Central memory CD4-positive, alpha-beta T cell (primary cell): ENCODE measurements at places on chromosomes 7 and 10.

GRCh38 chr10:69051303-69051702 is 36.6 kb upstream of the SRGN start:
- DNase-seq, result no peak

- DNase-seq, result no peak
These were observed 54.4 kb downstream of the PROSER2 start for GRCh38 chr10:11877591-11877905.

DNA sequence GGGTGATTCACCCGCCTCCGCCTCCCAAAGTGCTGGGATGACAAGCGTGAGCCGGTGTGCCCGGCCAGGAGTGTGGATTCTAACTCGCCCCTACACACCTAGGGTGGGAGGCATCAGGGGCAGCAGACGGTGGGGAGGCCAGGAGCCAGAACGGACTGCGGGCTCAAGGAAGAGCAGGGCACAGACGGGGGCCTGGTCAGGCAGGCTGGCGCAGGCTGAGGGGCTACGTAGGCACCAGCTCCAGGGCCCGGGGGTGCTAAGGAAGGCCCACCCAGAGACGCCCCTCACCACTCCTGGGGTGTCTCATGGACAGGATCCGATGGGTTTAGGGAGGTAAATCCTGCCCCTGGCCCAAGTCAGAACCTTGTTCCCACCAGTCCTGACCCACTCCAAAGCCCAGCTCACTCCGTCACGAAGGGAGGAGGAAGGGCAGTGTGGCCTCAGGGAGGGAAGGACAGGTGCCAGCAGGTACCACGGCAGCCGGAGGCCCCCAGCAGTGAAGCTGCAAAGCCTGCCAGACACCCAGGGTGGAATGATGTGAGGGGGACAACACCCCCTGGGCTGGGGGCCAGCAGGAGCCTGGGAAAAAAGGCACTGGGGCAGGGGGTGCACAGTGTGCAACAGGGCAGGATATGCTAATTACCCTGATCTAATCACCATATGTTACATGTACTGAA is 251.4 kb downstream of the MAD1L1 start:
- no peak for DNase-seq

DNA sequence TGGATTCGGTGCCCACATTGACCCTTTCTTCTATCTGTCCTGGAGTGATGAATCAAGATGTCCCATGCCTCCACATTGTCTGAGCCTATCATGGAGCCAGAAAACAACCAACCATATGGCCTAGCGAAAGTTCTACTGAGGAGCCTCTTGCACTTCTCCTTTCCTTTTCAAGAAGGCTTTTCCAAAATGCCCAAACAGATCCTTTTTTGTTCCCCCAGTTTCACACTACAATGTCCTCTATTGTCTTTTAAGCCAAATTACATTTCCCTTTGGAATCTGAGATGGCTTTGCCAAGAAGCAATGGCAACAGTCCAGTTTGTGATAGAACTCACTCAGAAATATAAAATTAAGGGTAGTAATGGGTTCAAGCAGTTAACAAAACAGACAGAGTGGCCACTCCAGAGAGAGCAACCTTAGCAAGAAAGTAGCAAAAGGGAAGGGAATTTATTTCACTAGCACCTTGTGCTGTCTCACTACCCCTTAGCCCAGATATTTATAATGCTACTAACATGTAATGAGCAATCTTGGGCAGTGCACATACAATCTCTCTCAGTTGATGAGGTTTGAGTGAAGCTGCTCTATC is 194.6 kb upstream of the PDE1C start:
- DNase-seq, result no peak

GRCh38 chr10:93742633-93743349 is 14.9 kb upstream of the LGI1 start:
- no peak for DNase-seq

- no peak for DNase-seq
These were observed 2.2 kb upstream of the CCDC3 start for GRCh38 chr10:13003759-13004158.

- no peak for DNase-seq
These were observed 83.3 kb downstream of the SLIT1 start for GRCh38 chr10:97102441-97102840.

DNA sequence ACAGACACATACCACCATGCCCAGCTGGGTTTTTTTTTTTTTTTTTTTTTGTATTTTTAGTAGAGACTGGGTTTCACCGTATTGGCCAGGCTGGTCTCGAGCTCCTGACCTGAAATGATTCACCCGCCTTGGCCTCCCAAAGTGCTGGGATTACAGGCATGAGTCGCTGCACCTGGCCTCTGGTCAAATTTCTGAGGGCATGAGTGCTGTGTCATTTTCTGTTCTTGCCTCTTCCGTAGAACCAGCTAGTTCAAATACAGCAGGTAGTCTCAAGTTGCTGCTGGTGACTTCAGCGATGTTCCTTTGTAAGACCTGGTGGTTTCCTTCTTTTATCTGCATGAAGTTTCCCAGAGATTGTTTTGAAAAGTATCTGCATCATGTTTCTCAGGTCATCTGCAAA is 134.8 kb upstream of the SHH start:
- no peak for DNase-seq

- DNase-seq, result no peak
These were observed 507 bp downstream of the SAR1A start for GRCh38 chr10:70169649-70170364.

DNA sequence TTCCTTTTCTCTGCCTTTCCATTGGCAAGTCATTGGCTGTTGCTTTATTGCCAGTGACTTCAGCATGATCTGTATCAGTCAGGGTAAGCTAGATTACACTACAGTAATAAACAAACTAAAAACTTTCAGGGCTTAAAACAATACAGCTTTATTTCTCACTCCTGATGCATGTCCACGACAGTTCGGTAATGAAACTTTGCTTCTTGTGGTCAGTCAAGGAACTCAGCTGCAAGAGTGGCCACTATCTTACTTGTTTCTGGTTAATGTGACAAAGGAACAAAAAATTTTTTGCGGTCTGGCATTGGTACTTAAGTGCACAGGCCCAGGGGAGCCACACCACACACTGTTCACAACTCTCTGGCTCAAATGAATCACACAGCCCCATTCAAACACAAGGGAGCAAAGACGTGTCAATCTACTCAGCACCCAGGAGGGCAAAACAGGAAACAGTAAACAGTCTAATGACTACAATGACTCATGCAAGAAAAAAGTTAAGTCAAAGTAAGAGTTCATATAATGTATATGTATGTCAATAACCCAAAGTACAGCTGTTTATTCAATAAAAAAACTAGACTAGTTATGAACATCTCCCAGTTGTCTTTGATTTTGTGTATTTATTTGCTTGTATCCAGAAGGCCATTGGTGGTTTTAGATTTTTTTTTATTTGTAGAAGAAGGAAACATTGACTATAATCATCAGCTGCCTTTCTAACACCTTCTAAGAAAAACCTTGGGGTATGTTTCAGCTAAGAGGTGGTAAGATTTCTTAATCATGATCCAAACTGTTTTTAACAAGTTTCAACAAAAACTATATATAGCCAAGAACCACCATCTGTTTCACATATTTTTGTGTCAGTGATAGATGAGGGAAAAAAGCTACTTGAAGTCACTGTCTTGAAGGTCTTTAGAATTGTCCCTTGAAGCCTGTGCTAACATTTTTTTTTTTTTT is 134.4 kb upstream of the FAM3C start:
- no peak for DNase-seq

DNA sequence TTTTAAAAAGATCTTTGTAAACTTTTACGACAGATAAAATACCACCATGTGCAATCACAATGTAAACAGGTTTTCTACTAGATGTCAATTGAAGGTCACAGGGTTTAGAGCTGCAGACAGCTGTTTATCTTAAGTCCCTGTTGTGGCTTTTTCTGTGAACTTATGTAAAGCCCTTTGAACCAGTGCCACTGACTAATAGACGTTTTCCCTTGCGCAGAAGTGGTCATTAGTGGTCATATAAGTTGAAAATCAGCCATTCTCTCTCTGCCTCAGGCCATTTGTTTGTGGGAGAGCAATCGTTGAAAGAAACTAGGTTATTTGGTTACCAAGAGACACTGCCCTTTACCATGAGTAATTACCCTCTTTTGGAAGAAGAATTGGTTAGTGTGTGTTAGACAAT is 23.9 kb downstream of the CACNB2 start:
- DNase-seq, result no peak

- DNase-seq, result no peak
These were observed 206.2 kb downstream of the VTI1A start for GRCh38 chr10:112653215-112653614.

- DNase-seq, result no peak
These were observed 70.6 kb upstream of the GLCCI1 start for GRCh38 chr7:7897949-7898515.
